B cell (primary cell): ENCODE measurements at places on chromosomes 5 and 9.

- DNase-seq: no peak
- H3K27me3 ChIP-seq: no peaks in the 10 kb centered on the region
- H3K27ac ChIP-seq: no peak overlapping the region
- H3K4me1 ChIP-seq: peaks cover 45% of the 10 kb centered on the region
- no peaks in the 10 kb centered on the region for H3K36me3 ChIP-seq
Measured at GRCh38 chr5:170334626-170335025, 37.0 kb upstream of the LCP2 start.

GRCh38 chr9:136201609-136202453, 3.1 kb downstream of the LHX3 start:
- H3K27ac ChIP-seq: no peak overlapping the region
- no peak overlapping the region for H3K4me3 ChIP-seq
- H3K4me1 ChIP-seq: peaks cover 39% of the 10 kb centered on the region
- peak; percentile 52 for DNase-seq
- no peaks in the 10 kb centered on the region for H3K36me3 ChIP-seq
- peaks cover 69% of the 10 kb centered on the region for H3K27me3 ChIP-seq

- DNase-seq: no peak
- H3K27me3 ChIP-seq: no peaks in the 10 kb centered on the region
- H3K36me3 ChIP-seq: no peaks in the 10 kb centered on the region
- peaks cover 9% of the 10 kb centered on the region for H3K4me1 ChIP-seq
- H3K4me3 ChIP-seq: no peak overlapping the region
Measured at GRCh38 chr5:141845371-141845851, 32.8 kb downstream of the PCDH1 start.

GRCh38 chr9:91647371-91647770, 223.7 kb upstream of the NFIL3 start:
- H3K27me3 ChIP-seq: peaks cover 3% of the 10 kb centered on the region
- H3K4me3 ChIP-seq: no peak overlapping the region
- H3K36me3 ChIP-seq: no peaks in the 10 kb centered on the region
- no peak overlapping the region for H3K27ac ChIP-seq

- H3K4me3 ChIP-seq: no peak overlapping the region
- H3K36me3 ChIP-seq: no peaks in the 10 kb centered on the region
- DNase-seq: no peak
- H3K27ac ChIP-seq: no peak overlapping the region
Measured at GRCh38 chr9:135075234-135076142, 12.0 kb upstream of the OLFM1 start.

- H3K27me3 ChIP-seq: no peaks in the 10 kb centered on the region
- no peak overlapping the region for H3K4me3 ChIP-seq
- DNase-seq: no peak
- no peak overlapping the region for H3K27ac ChIP-seq
- no peaks in the 10 kb centered on the region for H3K36me3 ChIP-seq
Measured at GRCh38 chr5:149217096-149217802, 54.4 kb upstream of the AFAP1L1 start.
